Hypothalamus (tissue), 51 donors: ENCODE measurements at places on chromosomes 4 and X.

DNA sequence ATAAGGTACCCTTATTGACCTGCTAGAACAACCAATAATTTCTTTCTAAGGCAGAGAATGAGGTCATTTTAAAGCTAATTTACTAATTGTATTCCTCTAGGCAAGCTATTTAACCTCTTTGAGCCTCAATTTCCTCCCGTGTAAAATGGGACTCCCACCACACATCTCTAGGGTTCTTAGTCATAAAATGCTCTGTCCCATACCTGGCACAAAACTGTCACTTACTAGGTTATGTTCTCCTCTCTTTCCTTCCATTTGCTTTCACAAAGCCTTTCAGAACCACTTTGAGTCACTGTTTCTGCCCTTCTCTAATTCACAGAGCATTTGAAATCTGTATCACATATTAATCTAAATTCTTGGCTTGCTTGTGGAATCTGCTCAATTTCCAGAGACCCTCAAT, 2.4 kb upstream of the GPR82 start:
- no peak for DNase-seq

- DNase-seq = no peak
These were observed 50.2 kb upstream of the PGRMC2 start for GRCh38 chr4:128337863-128338262.

- no peak for DNase-seq
These were observed 14.3 kb upstream of the FAM3A start for GRCh38 chrX:154530286-154530685.

- DNase-seq = no peak
These were observed 8.9 kb upstream of the TMEM165 start for GRCh38 chr4:55386840-55387239.

DNA sequence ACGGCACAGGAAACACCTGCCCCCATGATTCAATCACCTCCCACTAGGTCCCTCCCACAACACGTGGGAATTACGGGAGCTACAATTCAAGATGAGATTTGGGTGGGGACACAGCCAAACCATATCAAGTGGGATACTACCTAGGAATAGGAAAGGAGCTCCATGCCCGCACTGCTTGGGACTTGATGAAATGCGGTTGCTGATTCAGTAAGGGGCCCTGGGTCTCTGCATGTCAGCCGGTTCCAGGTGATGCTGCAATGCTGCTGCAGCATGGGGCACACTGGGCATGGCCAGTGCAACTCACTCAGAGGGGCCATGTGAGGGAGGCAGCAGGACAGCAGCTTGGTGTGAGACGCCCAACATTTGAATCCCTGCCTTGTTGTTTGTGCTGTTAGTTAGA, 34.0 kb upstream of the MSX1 start:
- no peak for DNase-seq

- no peak for DNase-seq
These were observed 8.5 kb downstream of the PPP1R3F start for GRCh38 chrX:49278081-49278480.

DNA sequence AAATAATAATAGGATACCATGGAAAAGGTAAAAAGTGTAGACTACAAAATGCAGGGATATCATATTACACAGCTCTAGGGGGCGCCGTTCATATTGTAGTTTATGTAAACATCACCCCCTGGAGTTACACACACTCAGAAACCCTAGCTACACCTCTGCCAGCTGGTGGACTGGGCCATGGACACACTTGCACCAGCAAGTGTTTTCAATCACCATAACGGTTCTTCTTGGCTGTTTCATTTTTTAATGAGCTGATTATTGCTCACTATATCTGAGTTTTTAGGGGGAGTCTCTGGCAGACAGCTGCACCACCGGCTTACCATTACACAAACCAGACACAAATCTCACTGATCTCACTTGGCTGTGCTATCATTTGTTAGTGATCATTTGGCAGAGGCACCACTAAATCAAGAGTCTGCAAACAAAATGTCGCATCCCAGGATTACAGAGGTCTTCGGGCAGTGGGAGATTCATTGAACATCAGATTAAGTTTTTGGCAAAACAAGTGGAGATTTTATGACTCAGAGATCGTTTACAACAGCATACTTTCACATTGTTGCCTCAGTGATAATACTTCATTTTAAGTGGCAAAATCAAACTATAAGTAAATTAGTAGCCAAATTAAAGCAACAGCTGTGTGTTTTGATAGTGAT, 185.7 kb downstream of the UNC5C start:
- DNase-seq = no peak

- DNase-seq = no peak
These were observed 60.6 kb downstream of the NBDY start for GRCh38 chrX:56789518-56790070.

DNA sequence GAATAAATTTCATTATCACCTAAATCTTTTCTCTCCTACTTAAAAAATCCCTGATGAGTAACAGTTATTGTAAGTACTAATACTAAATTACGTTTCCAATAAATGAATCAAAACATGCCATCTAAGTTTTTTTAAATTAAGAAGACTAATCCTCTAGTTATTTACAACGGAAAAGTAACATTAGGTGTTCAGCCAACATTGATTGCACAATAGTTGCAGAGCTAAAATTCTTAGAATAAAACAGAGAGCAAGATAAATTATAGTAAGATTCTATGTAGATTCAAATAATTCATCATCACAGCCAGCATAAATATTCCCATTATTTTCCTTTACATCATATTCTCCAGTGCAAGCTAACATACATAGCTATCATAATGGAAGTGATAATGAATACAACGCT, 139.2 kb downstream of the HDX start:
- DNase-seq = no peak

DNA sequence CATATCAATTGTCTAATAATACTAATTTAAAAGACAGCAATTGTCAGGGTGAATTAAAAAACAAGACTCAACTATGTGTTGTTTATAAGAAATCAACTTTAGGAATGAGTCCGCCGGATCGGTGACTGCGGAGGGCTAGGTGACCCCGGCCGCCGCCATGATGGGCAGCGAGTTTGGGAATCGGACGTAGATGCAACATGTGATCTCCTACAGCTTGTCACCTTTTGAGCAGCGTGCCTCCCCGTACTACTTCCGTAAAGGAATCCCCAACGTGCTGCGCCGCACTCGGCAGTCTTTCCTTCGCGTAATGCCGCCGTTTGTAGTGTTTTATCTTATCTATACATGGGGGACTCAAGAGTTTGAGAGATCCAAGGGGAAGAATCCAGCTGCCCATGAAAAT, 742.5 kb upstream of the PABPC4L start:
- no peak for DNase-seq

DNA sequence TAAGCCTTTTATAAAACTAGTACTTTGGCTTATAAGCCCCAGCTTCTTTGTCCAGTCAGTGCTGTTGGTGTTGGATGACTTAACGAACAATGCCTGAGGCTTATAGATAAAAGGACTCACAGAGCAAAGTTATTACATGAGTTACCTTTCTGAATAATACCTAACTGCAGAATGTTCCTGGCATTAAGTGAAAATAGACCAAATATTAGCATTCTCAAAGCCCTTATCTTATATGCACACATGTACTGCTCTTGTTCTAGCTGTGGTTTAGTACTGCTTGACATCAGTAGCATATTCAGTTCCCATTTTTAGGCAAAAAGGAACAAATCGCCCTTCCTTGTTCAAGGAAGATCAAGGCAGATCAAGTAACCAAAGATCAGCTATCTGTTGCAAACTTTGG, 131.6 kb downstream of the ZNF330 start:
- DNase-seq = no peak

GRCh38 chr4:184868623-184869022, 42.9 kb upstream of the ACSL1 start:
- no peak for DNase-seq

DNA sequence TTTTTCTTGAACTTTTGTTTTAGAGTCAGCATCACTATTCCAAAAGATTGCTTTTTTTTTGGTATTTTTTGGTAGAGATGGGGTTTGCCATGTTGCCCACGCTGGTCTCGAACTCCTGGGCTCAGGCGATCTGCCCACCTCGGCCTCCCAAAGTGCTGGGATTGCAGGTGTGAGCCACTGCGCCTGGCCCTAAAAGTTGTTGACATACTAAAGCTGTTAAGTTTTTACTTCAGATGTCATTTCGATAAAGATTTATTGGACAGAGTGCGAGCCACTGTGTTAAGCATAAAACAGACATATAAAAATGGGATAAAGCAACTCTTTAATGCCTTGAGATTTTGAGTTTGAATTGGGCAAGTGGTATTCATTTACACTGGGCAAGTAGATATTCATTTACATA, 28.3 kb downstream of the USO1 start:
- no peak for DNase-seq
